ENCODE measurements at places on chromosomes 4 and X.

DNA sequence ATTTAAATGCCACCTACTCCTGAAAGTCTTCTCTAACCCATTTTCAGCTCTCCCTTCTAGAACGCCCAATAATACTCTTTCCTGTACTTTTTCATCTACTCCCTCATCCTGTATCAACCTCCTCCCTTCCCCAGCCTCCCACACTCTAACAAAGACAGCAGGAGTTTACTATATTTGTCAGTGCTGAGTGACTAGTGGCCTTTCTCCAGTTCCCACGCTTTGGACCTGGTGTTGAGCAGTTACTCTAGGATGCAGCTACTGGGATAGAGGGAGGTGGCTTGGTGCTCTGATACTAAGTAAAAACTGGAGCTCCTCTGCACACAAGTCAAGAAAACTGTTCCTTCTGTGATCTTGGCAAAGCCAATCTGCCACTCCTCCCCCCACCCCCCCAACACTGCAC is 36.1 kb upstream of the KLHL13 start:
- no peak for DNase-seq

DNA sequence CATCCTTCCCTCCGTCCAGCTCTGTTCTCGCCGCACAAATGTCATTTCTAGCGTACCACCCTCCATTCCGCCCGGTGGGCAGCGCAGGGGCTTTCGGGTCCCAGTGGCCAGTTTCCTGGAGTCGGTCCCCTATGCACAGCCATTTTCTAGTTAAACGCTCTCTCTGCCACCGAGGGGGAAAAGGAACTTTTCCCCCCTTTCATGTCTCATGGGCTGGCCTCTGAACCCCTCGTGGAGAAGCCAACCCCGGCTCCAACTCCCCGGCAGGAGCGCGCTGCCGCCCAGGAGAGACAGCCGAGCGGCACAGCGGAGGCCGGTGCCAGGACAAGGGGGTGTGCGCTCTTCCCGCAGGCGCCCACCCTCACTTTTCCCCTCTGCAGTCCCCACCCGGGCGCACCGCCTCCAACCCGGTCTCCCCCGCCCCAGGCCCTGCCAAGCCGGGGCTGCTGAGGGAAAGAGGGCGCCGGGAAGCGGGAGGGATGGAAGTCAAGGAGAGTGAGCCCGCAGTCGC is 662 bp downstream of the APBB2 start:
- no peak for DNase-seq

DNA sequence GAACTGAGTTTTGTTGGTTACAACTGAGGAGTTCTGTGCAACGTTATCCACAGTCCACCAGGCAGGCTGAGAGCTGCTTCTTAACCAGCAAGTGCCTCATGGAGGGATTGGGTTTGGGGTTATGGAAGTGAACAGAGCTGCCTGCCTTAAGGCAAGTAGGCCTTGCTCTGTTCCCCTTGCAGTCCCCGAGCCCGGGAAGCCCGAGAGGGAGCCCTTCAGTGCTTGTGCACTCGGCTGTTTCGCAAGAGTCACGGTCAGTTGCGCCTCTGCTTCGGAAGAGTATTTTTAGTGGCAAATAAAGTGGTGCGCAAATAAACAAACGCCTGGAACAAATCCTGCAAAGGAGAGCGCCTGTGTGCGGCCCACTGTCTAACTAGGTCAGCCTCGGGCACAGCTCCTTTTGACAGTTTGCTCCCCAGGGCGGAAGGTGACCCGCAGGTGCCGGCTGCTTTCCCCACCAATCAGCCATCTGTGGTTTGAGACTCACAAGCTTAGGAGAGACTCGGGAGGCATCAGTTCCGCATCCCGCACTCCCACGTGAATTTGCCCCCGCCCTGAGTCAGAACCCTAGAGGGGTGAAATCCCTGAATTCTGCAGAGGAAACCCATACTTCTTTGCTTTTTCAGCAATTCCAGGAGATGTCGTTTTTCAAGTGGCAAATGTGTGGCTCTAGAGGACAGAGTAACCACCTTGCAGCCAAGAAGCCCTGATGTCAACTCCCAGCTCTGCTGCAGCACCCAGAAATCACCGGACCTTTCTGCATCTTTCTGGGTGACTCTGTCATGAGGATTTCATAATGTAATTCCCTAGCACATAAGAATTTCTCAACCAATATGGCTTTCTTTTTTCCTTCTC is 56.8 kb downstream of the LGI2 start:
- no peak for DNase-seq

DNA sequence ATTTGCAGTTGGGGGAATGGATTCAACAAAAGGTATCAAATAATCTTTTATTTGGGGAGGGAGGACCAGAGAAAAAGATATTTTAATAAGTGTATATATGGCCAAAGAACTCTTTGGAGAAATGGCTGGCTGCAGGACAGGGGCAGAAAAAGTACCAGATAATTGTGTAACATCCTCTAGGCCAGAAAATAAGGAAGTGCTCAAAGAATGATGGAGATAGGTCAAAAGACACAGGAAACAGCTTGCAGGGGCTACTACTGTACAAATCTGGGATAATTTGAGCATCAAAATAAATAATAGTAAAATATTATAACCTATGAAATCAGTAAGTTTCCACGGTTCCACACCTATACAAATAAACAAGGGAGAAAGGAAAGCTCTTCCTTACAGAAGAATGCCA is 34.8 kb downstream of the KLHL5 start:
- DNase-seq, result no peak

DNA sequence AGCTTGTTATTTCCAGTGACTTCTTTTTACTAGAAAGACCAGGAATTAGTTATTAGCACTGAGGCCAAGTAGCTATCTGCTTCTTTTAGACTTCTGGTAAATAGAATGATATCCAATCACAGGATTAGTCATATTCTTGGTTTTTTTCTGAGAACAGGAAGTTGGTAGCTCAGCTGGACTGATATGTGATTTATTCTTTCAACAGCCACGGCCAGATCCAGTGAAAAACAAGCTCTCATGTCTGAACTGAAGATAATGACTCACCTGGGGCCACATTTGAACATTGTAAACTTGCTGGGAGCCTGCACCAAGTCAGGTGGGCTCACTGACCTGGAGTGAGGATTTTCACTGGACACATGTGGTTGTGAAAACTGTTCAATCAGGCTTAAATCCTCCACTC is 48.6 kb downstream of the PDGFRA start:
- DNase-seq, result no peak

DNA sequence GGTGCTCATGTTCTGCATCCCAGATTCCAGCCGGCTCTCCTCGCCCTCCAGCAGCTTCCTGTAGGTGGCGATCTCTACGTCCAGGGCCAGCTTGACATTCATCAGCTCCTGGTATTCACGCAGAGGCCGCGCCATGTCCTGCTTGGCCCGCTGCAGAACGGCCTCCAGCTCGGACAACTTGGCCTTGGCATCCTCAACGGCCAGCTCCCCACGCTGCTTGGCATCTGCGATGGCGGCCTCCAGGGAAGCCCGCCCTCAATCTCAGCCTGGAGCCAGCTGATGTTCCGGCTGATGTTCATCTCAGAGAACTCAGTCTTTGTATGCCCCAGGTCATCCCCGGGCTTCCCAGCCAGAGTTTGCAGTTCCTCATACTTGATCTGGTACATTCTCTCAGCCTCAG is 431.8 kb upstream of the DIPK2B start:
- DNase-seq, result no peak

- DNase-seq, result no peak
These were observed 48.3 kb upstream of the NAP1L2 start for GRCh38 chrX:73262991-73263390.

- DNase-seq, result no peak
These were observed 17.1 kb upstream of the TLR1 start for GRCh38 chr4:38821739-38822138.

DNA sequence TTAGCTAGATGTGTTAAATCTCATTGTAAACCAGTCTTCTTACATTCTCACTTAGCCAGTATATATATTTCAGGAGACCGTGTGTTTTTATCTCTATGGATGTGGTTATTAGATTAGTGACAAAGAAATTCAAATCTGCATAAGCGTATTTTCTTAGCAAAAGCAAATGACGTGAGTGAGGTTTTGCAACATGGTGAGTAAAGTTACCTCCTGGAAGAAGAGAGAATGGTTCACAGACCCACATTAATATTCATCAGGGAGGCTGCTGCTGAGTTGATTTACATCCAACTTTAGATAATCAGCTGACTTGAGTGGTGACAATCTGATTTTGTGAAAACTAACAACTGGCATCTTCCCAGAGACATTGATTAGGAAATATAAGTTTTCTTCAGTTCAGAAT is 589.9 kb upstream of the GALNT7 start:
- DNase-seq, result no peak

- no peak for DNase-seq
These were observed 43.3 kb downstream of the MTMR1 start for GRCh38 chrX:150736475-150736874.

- no peak for DNase-seq
These were observed 6.3 kb downstream of the CA5B start for GRCh38 chrX:15744181-15744867.

- no peak for DNase-seq
These were observed 82.5 kb downstream of the HS6ST2 start for GRCh38 chrX:132875650-132876522.

GRCh38 chr4:950136-951020 is 18.1 kb downstream of the TMEM175 start:
- no peak for DNase-seq

- DNase-seq, result no peak
These were observed 52.1 kb downstream of the XAGE2 start for GRCh38 chrX:52420824-52421443.

GRCh38 chrX:252244-252956 is 28.8 kb upstream of the PLCXD1 start:
- no peak for DNase-seq

- no peak for DNase-seq
These were observed 37.1 kb downstream of the SPANXN2 start for GRCh38 chrX:143683486-143683885.

- DNase-seq, result no peak
These were observed 1.3 kb downstream of the NKRF start for GRCh38 chrX:119604766-119605463.

DNA sequence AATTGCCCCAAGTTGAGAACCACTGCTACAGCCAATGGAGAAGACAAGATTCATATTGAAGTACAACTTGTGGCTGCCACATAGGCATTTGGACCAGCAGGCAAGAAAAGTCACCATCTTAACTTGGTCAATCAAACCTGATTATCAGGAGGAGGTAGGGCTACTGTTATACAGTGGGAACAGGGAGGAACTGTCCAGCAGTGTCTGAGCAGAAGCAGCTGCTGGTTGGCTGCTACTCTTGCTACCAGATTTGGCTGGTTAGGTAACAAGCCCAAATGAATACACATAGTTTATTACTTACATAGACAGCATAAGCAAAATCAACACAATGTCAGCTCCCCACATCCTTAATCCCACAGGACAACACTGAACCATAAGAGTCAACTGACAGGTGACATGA is 39.4 kb downstream of the ATP1B4 start:
- no peak for DNase-seq

Data from GM19239 (cell line).